Stimulated activated naive CD8-positive, alpha-beta T cell treated with anti-CD3 and anti-CD28 coated beads, Interleukin-15, Interleukin-2, amounts not matched to agents 100 U/mL and 50 U/mL, for 24 hours (primary cell): ENCODE measurements at places on chromosomes 13 and 19.

DNA sequence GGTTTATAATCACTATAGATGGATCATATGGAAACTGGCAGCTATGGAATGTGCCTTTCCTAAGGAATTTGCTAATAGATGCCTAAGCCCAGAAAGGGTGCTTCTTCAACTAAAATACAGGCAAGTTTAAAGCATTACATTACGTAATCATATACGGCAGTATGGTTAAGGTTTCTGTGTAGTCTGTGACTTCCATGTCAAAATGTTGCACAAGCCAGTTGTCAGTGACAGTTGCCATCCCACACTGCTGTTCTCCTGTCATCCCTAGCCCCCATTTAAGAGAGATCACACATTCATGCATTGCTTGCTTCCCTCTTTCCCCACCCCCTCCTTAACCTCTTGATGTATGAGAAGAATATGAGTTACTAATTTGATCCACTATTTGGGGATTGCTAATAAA lies 47.3 kb downstream of the BRCA2 start:
- DNase-seq: no peak

- DNase-seq: no peak
Observed at GRCh38 chr13:111925146-111925875, 141.6 kb upstream of the SOX1 start.

- DNase-seq: no peak
Observed at GRCh38 chr13:105806628-105806920, 728.9 kb downstream of the EFNB2 start.

DNA sequence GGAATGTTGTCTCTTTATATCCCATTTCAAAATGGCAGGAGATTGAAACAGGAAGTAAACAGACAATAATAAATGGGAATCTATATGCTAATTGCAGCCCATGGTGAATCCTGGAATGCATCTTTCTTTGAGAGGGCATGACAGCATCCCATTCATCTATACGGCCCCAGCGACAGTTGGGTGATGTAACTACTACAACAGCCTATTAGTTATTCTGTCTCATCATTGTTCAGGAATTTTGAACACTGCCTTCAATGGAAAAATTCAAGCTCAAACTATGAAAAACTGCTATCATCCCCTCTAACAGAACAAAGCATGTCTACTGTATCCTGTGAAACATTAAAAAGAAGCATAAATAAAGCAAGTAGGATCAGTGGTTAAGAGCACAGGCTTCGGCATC lies 262.1 kb downstream of the DCT start:
- no peak for DNase-seq

GRCh38 chr13:109668433-109669233 lies 117.8 kb downstream of the IRS2 start:
- DNase-seq: no peak

DNA sequence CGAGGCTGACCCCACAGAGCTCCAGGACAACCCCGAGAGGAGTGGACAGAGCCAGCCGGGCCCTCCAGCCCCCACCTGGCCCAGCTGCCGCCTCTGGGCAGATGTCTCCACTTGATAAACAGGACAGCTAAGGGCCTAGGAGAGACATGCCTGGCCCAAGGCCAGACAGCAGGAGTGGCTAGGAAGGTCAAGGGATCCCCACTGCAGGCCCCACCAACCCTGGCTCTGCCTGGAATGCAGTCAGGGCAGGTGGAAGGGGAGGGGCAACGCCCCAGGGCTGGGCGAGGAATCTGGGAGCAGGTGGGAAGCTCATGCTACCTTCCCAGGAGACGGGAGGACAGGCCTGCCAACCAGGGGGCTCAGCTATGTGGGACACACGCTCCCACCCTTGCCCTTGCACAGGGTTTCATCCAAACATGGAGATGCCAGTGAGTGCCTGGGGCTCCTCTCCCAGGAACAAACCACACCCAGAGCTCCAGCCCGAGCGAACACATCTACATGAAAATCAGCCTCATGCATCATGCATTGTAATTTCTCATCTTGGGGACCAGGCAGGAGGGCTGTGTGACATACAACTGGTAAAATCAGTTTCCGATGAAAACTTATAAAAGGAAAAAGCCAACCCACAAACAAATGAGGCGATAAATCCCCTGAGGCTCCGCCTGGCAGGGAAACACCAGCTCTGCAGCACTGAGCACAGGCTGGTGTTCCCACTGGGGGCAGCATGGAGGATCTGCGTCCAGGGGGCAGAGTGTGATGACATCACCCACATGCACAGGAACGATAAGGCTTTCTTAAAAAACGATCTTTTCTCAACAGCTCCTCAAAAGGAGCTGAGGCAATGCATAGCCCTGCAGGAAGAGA lies 25.0 kb downstream of the SH3GL1 start:
- DNase-seq: peak; percentile 27

GRCh38 chr13:93771227-93771626 lies 544.6 kb downstream of the GPC6 start:
- DNase-seq: no peak

GRCh38 chr19:4636151-4636717 lies 3.1 kb upstream of the TNFAIP8L1 start:
- peak; percentile 88 for DNase-seq

DNA sequence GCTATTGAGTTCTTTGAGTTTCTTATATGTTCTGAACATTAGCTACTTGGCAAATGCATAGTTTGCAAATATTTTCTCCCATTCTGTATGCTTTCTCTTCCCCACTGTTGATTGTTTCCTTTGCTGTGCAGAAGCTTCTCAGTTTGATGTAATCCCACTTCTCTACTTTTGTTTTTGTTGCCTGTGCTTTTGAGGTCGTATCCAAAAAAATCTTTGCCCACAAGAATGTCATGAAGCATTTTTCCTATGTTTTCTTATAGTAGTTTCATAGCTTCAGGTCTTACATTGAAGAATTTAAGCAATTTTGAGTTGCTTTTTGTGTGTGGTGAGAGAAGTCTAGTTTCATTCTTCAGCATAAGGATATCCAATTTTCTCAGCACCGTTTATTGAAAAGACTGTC lies 536.7 kb upstream of the ARGLU1 start:
- DNase-seq: no peak

- DNase-seq: no peak
Observed at GRCh38 chr13:72462726-72463125, 264.7 kb downstream of the MZT1 start.

DNA sequence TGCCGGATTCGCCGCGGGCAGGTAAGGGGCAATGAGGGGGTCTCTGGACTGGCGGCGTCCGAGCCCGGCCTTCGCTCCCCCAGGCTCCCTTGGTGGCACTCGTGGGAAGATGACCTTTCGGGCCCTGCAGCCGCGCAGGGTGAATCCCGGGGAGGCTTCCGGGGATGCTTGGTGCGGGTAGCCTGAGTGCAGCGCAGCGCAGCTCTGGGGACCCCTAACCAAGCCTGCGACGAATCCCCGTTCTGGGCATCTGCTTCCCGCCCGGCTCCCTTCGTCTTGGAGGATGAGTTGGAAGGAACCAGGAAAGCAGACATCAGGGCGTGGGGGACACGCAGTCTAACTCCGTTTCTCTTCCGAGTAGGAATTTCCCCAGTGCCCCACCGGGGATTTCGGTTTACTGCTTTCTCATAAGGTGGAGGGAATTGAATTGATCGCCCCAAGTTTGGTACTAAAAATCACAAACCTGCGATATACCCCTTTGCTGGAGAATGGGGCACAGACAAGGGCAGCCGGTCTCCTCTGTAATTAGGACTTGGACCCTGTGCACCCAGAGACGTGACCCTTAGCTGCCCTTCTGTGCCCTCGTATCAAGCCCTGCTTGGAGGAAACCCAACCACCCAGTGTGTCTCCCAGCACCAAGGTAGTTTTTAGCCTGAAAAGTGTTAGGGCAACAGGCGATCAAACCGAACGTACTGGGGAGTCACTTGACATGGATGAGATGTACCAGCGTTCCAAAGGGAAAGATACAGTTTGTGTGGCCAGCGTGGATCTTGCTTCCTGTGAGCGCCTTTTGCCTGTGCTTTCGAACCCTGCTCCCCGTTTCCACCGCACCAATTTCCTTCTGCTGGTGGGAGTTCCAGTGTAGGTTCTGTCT lies 1.0 kb downstream of the GPC5 start:
- peak; percentile 21 for DNase-seq

- DNase-seq: no peak
Observed at GRCh38 chr19:19566306-19566705, 28.2 kb downstream of the CILP2 start.

DNA sequence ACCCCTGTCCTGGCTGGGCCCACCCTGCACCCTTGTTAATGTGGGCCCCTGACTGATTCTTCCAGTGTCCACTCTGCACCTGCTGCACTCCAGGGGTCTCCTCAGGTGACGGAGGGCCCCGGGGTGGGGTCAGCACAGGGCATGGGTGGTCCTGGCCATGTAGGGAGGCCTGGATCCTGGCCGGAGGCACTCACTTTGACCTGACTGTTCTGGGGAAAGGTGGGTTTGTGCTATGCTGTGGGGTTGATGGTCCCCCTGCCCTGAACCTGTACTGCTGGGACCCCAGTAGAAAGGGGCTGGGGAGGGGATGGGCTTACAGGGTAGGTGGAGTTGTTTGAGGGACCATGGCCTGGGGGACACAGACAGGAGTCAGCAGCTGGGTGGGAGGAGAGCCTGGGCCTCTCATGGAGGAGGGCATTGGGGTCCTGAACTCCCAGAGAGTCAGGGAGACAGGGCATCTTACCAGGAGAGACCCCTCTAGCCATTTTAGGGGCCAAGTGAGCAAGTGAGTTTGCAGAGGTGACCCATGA lies 25.8 kb upstream of the CEACAM1 start:
- no peak for DNase-seq

DNA sequence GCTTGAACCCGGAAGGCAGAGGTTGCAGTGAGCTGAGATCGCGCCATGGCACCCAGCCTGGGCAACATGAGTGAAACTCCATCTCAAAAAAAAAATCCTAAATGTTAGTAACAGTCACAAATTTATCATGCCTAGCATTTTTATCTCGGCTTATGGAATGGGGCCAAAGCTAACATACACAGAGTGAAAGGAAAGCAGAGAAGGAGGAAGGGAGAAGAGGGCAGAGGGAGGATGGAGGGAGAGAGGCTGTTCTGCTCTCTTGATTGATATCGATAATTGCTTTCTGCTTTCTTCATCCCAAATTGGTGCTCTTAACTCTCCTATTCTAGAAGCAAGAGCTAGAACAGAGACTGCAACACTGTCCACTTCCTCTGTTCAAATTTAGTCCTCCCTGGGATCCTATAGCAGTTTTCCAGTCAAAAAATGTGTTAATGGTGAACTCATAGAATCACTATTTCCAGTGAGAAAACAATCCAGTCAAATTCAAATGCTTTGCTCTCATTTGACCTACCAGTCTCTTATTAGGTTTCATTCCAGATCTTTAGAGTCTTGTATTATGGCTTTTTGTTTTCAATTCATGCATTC lies 15.8 kb upstream of the TUBGCP3 start:
- DNase-seq: no peak

DNA sequence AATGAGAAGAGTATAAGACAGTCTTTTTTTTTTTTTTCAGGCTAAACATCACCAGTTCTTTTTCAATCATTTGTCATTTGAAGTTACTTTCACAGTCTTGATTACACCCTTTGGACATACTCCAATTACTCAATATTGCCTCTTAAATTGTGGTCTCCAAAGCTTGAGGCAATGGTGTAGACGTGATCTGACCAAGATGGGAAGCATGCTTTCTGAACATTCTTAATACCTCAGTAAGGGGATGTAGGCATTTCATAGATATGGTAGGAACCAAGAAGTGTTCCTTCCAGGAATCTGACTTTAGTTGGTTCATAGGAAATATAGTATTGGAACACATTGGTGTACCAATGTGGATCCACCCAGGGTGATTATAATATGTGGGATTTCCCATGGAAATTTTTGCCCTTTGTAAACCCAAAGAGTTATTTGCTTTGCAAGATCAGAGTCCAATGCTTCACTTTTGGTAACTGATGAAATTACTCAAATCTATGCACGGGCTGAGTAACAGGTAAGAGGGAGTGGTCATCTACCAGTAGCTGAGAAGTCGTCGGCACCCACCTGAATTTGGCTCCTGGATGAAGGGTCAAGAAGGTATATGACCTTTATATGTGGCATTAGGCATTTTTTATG lies 62.2 kb downstream of the ERCC5 start:
- no peak for DNase-seq

DNA sequence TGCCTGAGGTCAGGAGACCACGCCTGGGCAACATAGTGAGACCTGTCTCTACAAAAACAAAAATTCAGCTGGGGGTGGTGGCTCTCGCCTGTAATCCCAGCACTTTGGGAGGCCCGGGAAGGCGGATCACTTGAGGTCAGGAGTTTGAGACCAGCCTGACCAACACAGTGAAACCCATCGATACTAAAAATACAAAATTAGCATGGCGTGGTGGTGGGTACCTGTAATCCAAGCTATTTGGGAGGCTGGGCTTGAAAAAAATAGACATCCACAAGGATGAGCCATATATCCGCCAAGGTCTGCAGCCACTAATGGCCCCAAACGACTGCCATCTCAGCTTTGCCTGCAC lies 3.1 kb downstream of the RPS16 start:
- DNase-seq: no peak

- DNase-seq: no peak
Observed at GRCh38 chr19:8333767-8334457, 9.2 kb downstream of the KANK3 start.

DNA sequence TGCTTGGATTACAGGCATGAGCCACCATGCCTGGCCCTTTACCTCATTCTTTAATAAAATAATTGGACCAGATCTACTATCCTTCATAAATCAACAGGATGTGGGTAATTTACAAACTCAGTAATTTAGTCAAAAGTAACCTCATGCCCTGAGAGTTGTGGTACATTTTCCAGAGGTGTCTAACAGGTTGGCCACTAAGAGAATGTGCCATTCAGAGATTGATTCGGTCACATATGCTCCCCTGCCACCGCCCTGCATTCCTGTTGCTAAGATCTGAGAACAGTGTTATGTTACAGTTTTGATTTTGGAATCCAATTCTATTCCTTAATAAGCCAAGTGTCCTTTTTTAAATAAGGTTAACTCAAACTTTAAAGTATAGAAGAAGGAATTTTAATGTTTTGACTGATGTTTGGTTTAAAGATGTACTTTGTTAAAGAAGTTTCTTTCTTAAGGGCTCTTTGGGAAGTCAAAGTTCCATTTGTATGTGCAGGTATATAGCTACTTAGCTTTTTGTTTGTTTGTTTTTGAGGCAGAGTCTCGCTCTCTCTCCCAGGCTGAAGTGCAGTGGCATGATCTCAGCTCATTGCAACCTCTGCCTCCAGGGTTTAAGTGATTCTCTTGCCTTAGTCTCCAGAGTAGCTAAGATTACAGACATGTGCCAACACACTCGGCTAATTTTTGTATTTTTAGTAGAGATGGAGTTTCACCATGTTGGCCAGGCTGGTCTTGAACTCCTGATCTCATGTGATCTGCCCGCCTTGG lies 29.2 kb downstream of the PHF11 start:
- no peak for DNase-seq

- DNase-seq: no peak
Observed at GRCh38 chr13:60347690-60348089, 49.3 kb upstream of the TDRD3 start.

DNA sequence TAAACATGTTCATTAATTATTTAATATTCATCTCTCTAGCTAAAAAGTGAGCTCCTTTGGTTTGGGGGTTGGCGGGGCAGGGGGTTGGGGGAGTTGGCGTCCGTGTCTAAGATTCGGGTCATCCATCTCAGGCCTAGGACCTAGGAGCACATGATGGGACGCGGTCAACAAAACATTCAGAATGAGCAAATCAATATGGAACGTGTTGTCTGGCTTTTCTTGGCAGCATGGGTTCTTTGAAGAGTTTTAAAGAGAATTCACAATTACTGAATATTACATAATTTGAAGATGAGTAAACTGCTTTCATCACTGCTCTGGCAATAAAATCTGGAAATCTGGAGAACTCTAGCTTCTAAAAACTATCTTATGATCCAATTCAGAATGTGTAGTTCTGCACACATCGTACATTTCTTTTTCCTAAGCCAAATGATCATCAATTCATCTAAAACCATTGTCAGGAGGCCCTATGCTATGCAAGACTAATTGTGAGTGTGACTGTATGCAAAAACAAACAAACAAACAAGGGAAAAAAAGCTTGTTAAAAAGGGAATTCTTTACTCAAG lies 5.4 kb upstream of the ARGLU1 start:
- no peak for DNase-seq
